Stimulated activated naive CD4-positive, alpha-beta T cell (primary cell): ENCODE measurements at places on chromosomes 1 and 21.

DNA sequence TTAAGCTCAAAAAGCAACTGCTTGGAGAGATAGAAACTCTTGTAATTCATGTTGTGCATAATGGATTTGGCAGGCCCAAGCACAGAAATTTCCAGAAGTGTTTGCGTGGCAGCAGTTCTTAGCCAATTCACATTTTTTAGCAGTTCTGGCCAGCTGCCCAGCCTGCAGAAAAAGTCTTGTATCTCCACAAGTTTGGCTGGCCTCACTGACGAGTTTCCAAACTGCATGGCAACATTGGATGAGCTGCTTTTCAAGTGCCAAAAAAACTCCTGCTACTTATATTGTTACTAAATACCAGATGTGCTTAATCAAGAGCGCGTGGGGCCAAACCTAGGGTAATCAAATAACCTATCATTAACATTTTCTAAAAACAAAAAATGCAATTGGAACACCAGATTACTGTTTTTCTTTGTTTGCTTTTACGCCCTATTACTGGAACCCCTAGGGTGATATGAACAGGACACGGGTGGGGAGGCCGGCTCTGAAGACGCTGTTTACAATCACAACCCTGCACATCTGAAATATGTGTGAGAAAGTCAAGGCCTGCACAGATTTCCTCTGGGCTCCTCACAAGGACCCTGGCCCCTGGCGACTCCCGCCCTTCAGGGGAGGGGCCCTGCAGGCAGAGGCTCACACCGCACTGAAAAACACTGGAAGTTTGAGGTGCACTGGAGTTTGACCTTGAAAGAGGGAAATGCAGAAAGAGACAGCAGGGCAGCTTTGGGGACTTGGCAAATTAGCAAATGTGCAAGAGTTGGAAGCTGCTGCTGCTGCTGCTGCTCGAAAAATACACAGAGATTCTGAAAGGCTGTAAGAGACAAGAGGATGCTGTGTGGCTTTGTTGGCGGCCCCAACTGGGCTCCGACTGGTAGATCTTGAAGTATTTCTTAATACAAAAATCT is 55.2 kb upstream of the TARBP1 start:
- DNase-seq, result no peak

GRCh38 chr1:205240569-205240968 is 12.8 kb downstream of the TMCC2 start:
- DNase-seq, result no peak

- no peak for DNase-seq
Observed at GRCh38 chr1:209884665-209885117, 53.3 kb upstream of the SYT14 start.

DNA sequence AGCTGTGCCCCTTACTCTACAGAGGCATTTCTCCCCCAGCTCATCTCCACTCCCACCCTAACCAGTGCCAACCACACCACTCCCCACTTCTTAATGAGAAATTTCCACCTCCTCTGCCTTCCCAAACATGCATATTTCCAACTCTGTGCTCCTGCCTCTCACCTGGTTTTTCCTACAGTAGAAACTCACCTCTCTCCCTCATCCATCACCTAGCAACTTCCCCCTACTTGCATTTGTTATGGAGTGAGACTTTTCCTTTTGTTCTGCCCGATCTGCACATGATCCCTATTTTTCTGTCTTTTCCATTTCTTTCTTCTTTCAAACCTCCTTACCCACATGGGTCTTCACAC is 11.9 kb downstream of the RGS8 start:
- no peak for DNase-seq

GRCh38 chr1:204335085-204335484 is 24.6 kb downstream of the PLEKHA6 start:
- no peak for DNase-seq

DNA sequence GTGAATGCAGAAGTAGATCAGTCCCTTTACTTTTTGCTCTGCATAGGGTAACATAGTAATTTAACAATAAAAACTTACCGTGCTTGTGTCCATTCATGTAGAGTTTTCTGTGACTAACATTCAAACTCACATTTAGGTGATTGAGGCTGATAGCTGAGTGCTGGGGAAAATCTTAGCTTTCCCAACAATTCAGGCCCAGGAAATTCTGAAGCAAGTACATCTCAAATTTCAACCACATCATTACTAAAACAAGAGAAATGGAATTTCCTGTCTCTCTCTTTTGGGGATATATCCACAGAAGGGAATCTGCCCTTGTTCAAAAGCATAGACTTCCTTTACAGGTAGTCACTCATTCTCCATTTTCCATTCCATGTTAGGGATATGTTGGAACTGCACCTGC is 33.1 kb upstream of the C1orf146 start:
- DNase-seq, result no peak

- DNase-seq, result no peak
Observed at GRCh38 chr1:7121622-7121988, 336.4 kb downstream of the CAMTA1 start.

DNA sequence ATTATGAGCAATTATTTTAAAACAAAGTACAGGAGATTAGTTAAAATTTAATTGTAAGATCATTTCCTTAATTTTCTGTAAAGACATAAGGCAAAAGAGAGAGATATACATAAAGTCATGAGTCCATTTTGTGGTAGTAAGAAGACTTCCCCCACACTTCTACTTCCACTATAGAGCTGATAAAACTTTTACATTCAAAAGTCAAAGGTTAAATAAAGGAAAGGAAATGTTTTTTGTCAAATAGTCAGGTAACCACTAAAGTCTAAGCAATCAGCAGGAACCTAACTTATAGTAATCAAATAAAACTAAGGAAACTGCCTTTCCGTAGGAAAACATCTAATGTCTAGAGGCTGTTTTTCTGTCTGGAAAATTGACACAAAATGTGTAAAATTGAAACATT is 110.9 kb downstream of the DENND1B start:
- no peak for DNase-seq

DNA sequence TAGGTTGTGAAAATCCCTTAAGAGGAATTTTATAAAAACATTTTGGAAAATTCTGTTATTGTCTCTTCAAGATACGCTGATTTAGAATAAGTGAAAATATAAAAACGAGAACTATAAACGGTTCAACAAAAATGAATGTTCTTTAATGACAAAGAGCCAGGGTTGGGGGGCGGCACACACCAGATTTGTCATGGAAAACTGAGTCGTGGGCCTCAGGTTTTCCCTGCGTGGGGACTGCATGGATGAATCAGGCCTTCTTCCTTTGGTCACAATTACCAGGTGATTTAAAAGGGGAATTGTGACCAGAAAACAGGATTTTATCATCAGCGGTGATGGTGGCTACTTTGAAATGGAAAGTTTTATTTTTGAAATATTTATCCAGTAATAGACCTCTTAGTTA is 8.6 kb downstream of the LHX4 start:
- DNase-seq, result no peak

DNA sequence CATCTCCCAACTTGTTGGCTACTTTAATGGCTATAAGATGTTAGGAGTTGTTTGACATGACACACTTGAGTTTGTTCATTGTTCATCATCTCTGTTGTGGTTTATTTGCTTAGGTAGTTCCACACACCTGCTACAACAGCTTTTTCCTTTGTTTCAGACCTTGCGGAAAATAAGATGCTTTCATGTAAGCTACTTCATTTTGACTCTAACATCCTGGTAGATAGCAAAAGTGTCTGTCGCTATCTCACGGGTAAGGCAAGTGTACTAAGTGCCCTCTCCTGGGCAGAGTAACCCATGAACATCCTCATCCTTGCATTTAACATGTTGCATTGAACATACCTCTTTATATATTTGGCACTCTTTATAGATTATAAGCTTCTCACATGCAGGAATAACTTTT is 1.6 kb upstream of the OR10T2 start:
- no peak for DNase-seq

- DNase-seq, result no peak
Observed at GRCh38 chr1:229364207-229365065, 21.6 kb upstream of the CCSAP start.

GRCh38 chr1:223825767-223826748 is 19.7 kb downstream of the TP53BP2 start:
- no peak for DNase-seq

GRCh38 chr1:67634396-67634935 is 50.5 kb upstream of the GADD45A start:
- DNase-seq, result no peak
